NCI-H446 (cell line): ENCODE measurements at places on chromosomes 13 and 19.

DNA sequence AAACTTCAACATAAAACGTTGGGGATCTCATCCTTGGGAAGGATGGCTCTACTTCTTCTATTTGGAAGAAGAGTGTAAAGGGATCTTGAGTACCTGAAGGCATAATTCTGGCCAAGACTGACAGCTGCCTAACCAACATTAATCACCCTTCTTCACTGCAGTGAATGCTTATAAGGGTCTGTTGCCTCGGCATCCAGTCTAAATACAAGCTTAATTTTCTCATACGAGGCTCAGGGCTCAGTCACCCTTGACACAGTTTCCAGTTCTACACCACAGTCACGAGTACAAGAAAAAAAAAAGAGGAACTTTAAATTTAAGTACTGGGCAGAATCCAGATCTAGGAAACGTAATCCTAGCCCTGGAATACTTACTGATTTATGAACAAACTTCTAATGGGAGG, 9.0 kb downstream of the FPR3 start:
- DNase-seq: no peak

- DNase-seq: no peak
Measured at GRCh38 chr19:35066121-35066520, 24.6 kb downstream of the HPN start.

GRCh38 chr13:52319876-52320275, 86.1 kb downstream of the THSD1 start:
- no peak for DNase-seq

- DNase-seq: no peak
Measured at GRCh38 chr13:40502236-40502635, 164.2 kb downstream of the FOXO1 start.

DNA sequence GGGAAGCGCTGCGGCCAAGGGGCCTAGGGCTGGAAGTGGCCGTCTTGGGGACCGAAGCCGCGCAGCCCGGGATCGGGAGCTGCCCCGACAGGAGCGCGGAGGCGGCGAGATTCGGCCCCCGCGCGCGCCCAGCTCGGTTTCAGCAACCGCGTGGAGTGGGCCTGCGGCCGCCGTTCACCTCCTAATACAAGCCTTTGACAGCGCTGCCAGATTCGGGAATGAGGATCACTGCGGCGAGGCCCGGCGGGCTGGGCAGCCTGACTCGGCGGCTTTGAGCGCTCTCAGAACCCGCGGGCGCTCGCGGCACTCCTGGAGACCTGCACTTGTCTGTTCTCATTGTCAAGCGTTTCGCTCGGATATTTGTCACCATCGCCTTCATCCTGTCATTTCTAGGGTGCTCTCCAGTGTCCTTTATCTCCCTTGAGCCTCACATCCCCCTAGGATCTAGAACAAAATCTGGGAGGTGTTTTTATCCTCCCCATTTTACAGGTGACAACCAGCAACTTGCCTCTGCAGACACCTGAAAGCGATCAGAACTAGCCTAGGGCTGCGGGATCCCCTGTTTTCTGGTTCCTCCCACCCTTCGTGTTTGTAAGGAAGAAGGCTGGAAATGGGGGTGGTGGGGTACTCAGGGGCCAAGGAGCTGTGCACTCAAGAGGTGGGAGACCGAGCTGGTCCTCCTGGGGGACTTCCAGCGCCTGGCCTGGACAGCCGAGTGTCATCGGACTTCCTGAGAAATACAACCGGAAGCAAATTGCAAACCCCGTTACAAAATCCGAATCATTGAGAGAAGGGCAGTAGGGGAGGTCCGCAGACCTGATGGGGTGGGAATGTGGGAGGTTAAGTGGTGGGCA, 1.5 kb upstream of the CDX2 start:
- no peak for DNase-seq

DNA sequence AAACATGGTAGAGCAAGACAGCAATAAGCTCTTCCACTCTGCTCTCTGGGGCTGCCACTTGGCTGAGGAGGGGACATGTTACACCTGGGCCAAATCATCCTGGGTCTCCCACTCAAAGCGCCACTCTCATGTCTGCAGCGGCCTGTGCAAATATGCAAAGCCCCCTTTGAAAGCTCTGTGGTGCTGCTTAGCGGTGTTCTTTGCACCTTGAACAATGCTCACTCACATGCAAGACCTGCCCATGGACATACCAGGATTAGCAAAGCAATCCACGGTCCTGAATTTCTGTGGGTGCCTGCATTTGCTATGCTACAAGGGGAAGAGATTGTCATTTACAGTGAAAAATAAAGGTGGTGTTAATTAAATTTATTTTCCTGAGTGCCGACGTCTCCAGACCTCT, 48.6 kb downstream of the MRPL57 start:
- no peak for DNase-seq

DNA sequence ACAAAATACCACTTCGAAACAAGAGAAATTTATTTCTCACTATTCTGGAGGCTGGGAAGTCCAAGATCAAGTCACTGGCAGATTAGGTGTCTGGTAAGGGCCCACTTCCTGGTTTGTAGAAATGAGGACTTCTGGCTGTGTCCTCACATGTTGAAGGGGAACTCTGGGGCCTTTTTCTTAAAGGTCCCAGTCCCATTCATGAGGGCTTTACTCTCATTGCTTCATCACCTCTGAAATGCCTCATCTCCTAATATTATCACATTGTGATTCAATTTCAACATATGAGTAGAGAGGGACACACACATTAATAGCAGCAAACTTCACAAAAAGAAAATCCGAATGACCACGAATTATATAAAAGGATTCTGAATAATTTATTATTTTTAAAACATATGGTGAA, 21.6 kb upstream of the SIGLEC14 start:
- DNase-seq: no peak

DNA sequence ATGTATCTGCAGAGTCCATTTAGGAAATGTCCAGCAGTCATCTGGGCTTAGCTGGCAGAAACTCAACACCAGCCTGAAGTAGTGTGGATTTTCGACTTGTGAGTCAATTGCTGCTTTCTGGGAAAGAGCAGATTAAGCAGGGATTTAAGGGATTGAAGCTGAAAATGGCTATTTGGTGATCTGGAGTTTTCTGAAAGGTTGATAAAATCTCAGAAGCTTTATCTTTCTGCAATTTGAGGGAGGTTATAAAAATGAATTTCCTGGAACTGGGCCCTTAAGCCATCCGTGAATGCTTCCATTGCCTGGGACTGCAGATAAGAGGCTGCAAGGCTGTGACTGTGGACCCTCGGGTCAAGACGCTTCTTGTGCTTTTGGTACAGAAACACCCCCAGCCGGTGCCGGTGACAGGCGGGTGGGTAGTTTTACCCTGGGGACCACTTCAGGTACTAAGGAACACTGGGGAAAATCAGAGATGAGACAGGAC, 61.5 kb downstream of the COL4A1 start:
- DNase-seq: no peak

GRCh38 chr19:19597809-19598306, 20.6 kb downstream of the PBX4 start:
- no peak for DNase-seq

- peak; percentile 13 for DNase-seq
Measured at GRCh38 chr19:5478241-5478924, 23.2 kb downstream of the ZNRF4 start.

- DNase-seq: no peak
Measured at GRCh38 chr19:17358395-17358794, 18.7 kb downstream of the PLVAP start.
